ENCODE measurements at places on chromosomes 4 and X. TPM values are rescaled to one million over a fixed set of nuclear protein-coding genes. Genes with fewer than 3 reads are reported as not detected.
A peak's percentile ranks its signal among the peaks of the same experiment; 100 is the strongest.

- no peak overlapping the region for H3K4me3 ChIP-seq
- H3K4me1 ChIP-seq, result peaks cover 41% of the 10 kb centered on the region
- no peaks in the 10 kb centered on the region for H3K36me3 ChIP-seq
- H3K27me3 ChIP-seq, result no peaks in the 10 kb centered on the region
- H3K27ac ChIP-seq, result peak overlapping the region; percentile 16
These were observed 28.1 kb upstream of the RASL11B start for GRCh38 chr4:52833941-52834525.

DNA sequence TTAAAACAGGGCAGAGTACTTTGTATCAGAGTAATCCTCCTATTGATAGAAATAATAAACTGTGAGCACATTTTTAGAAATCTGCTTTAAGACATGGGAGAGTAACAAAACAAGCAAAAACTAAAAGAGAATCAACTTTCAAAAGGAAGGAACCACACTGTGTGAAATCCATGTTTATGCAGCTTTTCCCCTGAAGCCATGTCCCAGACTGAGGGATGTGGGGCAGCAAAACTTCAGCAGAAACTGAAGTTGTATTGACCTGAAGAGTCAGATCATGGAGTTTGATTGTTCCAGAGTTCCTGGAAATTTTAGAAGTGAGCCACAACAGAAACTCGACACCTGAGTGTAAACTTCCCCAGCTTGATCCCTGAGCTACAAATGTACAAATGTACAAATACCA is 53.2 kb downstream of the COMMD8 start:
- no peaks in the 10 kb centered on the region for H3K4me1 ChIP-seq
- no peak for DNase-seq
- H3K4me3 ChIP-seq, result no peak overlapping the region
- H3K27me3 ChIP-seq, result no peaks in the 10 kb centered on the region

DNA sequence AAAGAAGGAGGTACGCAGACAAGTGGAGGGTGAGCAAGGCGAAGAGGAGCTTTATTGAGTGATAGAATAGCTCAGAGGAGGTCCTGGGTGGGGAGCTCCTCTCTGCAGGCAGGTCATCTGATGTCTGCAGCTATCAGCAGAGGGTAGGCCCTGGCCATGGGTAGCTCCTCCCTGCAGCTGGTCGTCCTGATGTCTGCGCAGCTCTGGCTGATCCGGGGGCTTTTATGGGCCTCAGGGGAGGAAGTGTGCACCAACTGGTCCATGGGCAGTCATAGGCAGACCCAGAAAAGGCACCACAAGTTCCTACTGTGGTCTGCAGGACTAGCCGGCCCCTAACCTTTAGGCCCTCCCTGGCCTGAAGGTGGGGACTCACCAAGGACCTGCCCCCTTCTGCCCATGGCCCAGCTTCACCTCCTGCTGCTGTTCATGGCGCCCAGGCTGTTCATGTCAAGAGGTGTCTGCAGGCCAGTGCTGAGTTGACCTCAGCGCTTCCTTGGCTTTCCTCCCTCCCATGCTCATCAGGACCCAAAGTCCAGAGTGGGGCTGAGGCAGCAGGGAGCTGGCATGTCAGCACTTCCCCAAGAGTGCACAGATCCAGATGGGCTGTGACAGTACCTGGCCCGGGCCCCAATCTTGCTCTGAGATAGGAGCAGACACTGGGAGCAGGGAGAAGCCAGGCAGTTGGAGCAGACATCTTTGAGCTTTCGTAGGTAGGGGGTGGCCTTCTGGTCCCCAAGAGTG is 46.1 kb downstream of the ARAP2 start:
- no peaks in the 10 kb centered on the region for H3K4me1 ChIP-seq
- no peaks in the 10 kb centered on the region for H3K27me3 ChIP-seq
- no peak overlapping the region for H3K27ac ChIP-seq
- H3K4me3 ChIP-seq, result no peak overlapping the region
- H3K36me3 ChIP-seq, result no peaks in the 10 kb centered on the region

- no peak for DNase-seq
- no peak overlapping the region for H3K27ac ChIP-seq
- peak overlapping the region; percentile 14 for H3K4me3 ChIP-seq
- H3K36me3 ChIP-seq, result no peaks in the 10 kb centered on the region
- H3K27me3 ChIP-seq, result peaks cover 4% of the 10 kb centered on the region
- H3K4me1 ChIP-seq, result peaks cover 3% of the 10 kb centered on the region
These were observed 38.9 kb downstream of the STARD8 start for GRCh38 chrX:68686097-68686977.

GRCh38 chrX:138191998-138192397 is 519.5 kb downstream of the FGF13 start:
- no peak overlapping the region for H3K4me3 ChIP-seq
- no peak overlapping the region for H3K27ac ChIP-seq
- no peaks in the 10 kb centered on the region for H3K4me1 ChIP-seq
- no peaks in the 10 kb centered on the region for H3K36me3 ChIP-seq
- no peaks in the 10 kb centered on the region for H3K27me3 ChIP-seq
- DNase-seq, result no peak

- peak; percentile 83 for DNase-seq
- H3K4me1 ChIP-seq, result peaks cover 6% of the 10 kb centered on the region
- peak overlapping the region; percentile 83 for H3K27ac ChIP-seq
- H3K4me3 ChIP-seq, result no peak overlapping the region
These were observed 17.7 kb upstream of the N4BP2 start for GRCh38 chr4:40038977-40039376.

DNA sequence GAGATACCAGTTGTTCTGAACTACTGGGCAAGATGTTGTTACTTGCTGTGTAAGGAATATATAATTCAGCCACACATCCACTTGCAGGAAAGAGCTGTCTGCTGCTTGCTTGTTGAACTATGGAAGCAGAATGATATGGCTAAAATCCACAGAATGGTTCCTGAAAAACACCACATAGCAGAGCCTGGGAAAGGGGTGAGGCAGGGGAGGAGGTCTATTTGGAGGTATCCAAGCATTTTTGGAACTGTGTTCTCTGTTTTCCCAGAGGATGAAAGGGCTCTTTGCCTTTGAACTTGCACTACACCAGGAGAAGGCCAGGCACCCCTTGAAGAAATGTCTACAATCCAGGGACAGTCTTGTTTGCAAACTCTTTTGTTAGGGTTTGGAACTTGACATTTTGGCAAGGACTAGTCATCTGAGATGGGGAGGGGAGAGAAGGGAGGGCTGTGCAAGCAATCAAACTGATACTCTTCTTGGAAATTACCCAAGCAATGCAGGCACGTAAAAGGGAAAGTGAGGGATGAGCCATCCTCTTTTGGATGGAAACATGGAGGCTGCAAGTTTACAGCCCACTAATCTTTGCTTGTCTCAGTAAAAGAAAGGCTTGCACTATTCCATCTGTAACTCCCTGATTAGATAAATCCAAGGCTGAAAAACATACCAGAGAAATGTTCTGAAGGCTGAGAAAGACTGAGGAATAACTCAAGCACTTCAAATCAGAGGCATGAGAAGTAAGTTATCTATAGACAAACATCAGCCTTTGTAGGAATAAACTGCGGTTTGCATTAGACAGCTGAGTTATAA is 141.0 kb downstream of the TSPAN5 start:
- no peaks in the 10 kb centered on the region for H3K27me3 ChIP-seq
- no peak overlapping the region for H3K27ac ChIP-seq
- DNase-seq, result no peak
- peaks cover 54% of the 10 kb centered on the region for H3K4me1 ChIP-seq
- H3K36me3 ChIP-seq, result peaks cover 1% of the 10 kb centered on the region

DNA sequence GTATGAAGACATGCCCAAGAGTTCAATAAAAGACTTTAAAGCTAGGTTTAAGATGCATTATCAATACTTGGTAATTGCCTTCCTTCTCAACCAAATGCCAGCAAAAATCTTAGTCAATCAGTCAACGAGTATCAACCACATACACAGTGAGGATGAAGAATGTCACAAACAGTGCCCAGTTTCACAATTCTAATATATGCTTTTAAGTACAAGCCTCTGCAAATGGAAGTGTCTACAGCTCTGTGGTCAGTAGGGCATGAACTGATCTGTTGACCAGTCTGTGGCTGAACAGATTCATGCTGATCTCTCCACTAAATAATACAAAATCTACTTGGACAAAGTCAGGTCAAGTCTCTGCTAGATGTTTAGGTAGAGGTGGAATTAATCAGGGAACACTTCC is 27.9 kb downstream of the PPARGC1A start:
- H3K4me3 ChIP-seq, result no peak overlapping the region
- no peaks in the 10 kb centered on the region for H3K4me1 ChIP-seq
- no peaks in the 10 kb centered on the region for H3K27me3 ChIP-seq
- H3K36me3 ChIP-seq, result no peaks in the 10 kb centered on the region
- H3K27ac ChIP-seq, result no peak overlapping the region
- DNase-seq, result no peak

DNA sequence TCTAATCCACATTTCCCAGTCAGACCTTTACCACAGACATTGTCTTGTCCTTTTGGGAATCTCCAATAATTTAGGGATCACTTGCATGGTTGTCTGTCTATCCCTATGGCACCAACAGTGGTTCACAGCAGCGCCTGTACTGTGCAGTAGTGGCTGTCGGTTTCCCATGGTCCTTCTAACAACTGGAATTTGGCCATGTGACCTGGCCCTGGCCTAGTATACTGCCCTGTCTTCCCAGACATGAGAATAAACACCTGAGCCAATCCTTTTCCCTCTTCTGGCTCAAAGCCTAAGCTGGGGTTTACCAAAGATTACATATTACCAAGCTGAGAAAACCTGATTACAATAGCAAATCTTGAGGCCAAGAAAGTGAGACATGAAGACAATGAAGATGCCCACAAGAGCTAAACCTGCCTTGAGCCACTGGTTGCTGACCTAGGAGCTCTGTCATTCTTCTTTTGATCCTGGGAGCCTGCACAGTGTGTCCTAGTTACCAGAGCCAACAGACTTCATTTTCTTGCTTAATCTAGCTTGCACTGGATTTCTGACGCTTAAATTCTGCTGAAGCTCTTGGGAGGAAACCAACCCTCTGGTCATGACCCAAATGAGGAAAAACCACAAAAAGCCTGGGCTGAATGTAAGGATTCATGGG is 92.1 kb downstream of the SCD5 start:
- no peak overlapping the region for H3K27ac ChIP-seq
- H3K4me3 ChIP-seq, result no peak overlapping the region

DNA sequence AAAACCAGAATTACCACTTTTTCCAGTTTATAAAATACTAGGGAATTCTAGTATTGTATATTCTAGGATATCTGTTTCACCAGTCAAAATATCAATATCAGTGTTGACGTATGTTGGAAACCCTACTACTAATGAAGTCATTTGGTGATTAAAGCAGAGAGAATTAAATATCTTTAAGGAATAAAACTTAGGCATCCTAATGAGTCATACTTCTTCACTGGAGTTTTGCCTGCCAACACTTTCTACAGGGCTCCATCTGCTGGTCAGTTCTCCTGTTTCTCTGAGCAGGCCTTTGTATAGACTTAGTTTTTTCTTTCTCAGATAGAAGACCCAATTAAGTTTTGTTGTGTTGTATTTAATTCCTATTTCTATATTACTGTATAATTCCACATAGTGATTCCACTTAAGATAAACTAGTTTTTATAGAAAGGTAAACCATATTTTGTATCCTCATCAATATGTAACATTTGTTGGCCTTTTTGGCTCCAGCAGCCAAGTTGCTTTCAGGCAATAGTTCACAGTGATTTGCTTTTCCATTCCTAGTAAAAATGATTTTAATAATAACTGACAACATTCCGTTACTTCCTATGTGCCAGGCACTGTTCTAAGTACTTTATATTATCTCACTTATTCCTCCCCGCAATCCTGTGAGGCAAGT is 3.5 kb downstream of the AP1AR start:
- H3K36me3 ChIP-seq, result no peaks in the 10 kb centered on the region
- no peak overlapping the region for H3K27ac ChIP-seq
- peak; percentile 52 for DNase-seq
- H3K27me3 ChIP-seq, result no peaks in the 10 kb centered on the region
- H3K4me1 ChIP-seq, result peaks cover 6% of the 10 kb centered on the region
- H3K4me3 ChIP-seq, result no peak overlapping the region

Gene F8A3
- polyA plus RNA-seq, result 1.1 TPM

Gene MTTP
- polyA plus RNA-seq, result 0.09 TPM

Gene RHOXF2B
- polyA plus RNA-seq, result 0.03 TPM
